ENCODE measurements at places on chromosomes 7 and 10.

DNA sequence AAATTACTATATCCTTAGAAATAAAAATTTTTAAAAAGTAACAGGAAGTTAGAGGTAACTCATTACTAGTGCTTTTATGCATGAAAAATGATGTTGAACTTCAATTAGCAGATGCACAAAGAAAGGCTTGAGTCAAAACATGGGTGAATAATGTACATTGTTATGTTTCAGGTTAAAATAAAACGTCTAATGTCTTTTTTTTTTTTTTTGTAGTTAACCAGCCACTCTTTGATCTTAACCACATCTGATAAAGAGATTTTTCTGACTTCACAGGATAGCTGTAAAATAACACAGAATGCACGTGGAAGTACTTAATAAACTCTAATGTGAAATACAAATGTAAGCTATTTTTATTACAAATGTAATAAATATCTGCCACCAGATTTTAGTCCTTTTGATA is 61.7 kb downstream of the GSAP start:
- no peak for DNase-seq

DNA sequence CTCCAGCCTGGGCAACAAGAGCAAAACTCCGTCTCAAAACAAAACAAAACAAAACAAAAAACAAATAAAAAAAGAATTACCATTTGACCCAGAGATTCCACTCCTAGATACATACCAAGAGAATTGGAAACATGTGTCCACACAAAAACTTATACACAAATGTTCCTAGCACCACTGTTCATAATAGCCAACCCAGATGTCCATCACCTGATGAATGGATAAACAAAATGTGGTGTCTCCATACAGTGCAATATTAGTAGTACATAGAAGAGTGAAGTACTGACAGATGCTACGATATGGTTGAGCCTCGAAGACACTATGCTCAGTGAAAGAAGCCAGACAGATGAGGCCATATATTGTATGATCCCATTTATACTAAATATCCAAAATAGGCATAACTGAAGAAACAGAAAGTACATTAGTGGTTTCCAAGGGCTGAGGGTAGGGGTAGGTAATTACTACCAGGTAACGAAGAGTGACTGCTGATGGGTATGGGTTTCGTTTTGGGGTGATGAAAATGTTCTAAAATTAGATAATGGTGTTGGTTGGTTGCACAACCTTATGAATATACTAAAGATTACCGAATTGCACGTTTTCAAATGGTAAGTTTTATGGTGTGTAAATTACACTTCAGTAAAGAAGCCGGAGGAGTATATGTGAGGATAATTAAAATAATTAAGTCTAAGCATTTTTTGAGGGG is 20.0 kb downstream of the MYO1G start:
- DNase-seq = no peak

DNA sequence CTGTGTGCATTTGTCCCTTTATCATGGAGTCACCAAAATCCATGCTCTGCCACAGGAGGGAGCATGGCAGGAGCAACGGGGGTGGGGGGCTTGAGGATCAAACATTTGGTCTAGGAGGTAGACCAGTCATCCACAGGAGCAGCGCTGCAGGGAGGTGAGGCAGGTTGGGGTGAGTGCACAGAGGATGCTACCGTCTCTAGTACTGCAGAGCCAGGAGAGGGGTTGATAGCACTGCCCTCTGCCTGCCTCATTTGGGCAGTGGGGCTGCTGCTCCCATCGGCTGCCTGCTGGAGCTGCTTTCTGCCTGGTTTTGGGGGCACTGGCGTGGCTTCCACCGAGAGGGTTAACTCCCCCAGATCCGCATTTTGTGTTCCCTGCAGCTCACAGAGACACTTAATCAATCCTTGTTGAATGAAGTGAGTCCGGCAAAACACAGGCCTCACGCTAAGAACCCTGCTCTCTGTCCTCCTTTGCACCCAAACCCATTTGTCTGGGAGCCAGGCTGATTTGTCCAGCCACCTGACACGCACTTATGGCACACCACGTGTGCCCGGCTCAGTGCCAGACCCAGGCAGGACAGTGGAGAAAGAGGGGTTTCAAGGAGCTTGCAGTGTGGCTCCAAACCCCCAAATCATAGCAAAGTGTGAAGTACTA is 527.1 kb upstream of the FOXK1 start:
- DNase-seq = no peak

DNA sequence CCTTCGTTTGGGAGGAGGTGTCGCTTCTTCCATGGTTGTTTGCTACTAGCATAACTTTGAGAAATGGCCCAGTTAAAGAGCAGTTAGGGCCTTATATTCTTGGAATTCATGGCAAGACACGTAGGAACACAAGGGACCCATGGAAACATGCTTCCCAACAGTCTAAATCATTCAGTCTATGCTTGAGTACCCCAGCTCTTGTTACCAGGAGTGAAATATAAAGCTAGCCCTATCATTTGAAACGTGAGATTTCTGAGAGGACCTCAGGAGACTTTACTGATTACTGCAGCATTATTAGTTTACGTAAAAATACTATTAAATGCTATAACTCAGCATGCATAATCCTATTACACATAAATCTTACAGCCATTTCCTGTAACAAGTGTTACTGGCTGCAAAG is 328.6 kb upstream of the CDC14C start:
- DNase-seq = no peak

GRCh38 chr7:79009647-79010046 is 443.8 kb downstream of the MAGI2 start:
- DNase-seq = no peak

DNA sequence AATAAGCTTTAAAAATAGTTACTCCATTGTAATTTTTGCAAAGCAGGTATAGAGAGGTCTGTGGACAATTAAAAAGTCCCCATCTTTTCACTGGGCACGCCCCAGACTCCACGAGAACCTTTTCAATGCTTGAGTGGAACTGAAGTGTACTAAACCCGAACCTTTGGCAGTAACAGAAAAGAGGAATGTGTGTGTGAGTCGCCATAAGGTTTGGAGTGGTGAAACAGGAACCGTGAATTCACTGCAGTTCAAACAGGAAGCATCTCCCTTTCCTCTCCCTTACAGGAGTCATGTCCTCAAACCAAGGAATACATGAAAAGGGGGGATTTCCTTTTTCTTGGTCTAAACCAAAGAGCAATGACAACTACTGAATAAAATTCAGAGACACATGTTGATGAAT is 23.2 kb downstream of the NDUFB2 start:
- no peak for DNase-seq

GRCh38 chr7:73717025-73717807 is 2.3 kb downstream of the STX1A start:
- DNase-seq = no peak

DNA sequence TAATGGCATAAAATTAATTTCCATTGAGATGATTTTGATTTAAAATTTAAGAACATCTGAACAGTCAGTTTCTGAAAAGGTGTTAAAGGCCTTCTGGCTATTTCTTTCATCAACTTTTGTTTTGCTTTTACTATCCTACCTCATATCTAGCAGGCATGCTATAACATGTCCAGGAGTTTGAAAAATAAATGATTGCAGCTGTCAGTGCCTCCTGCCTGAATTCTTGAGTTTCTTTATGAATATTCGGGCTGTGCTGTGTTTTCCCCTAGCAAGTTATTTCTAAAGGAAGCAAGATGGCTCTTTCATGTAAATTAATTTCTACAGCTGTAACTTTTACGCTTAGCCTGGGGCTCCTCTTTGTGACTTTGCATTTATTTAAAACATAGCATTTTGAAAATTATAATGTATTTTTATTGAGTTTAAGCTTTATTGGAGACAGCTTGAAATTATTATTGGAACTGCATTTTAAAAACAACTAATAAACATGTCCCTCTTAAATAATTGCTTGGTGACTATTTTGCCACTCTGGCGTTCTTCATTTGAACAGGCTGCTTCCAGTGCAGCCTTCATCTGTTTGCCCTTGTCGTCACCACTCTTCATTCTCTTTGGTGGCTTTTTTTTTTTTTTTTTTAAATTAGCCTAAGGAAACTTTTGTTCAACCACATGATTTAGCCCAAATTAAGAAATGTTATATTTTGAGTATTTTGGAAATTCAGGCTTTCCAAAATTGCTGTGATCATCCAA is 1083.4 kb upstream of the LRRN3 start:
- DNase-seq = no peak

- peak; percentile 25 for DNase-seq
Observed at GRCh38 chr7:97104719-97105238, 12.7 kb upstream of the SDHAF3 start.

DNA sequence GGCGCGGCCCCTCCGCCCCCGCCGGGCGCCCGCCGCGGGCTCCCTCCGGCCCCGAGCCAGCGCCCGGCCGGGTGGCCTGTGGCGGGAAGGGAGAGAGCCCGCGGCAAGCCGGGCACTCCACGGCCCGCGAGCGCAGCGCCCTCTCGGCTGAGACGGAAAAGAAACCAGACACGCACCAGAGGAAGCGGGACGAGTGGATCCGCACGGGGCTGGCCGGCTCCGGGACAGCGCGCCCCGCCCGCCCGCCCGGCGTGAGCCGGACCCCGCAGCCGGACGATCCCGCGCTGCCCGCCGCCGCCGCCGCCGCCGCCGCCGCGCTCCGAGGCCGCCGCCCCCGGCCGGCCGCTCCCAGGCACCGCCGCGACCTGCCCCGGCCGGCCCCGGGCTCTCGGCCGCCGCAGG is 300 bp downstream of the ARHGAP21 start:
- DNase-seq = no peak

- DNase-seq = no peak
Observed at GRCh38 chr10:44126291-44126717, 258.6 kb downstream of the CXCL12 start.

DNA sequence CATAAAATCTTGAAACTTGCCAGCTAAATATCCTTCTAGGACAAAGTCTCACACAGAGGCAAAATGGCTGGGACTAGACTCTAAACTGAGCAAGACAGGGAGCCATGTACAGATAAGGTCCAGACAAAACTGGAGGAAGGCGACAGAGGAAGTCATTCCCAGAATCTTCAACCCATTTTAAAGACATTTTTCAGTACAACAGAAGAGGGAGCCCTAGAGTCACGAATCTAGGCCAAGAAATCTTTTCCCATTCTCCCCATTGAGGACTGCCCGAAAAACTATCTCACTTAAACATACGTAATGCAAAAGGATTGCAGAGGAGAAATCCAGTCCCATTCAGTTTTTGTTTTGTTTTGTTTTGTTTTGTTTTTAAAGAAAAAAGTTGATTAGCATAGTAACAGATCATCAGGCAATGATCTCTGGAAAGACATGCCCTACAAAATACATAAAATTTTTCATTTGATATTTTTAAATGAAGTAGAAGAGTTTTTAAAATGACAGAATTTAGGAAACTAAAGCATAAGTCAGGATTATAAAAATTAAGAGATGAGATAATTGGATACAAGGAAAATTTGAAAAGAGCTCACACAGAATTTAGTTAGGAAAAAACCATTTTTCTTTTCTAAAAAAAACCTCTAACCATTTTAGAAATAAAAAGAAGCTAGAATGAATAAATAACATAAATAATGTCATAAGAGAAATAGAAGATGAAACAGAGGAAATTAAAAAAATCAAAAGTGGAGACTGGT is 16.9 kb upstream of the PRF1 start:
- no peak for DNase-seq

GRCh38 chr7:92403760-92404074 is 43.6 kb upstream of the GATAD1 start:
- no peak for DNase-seq

DNA sequence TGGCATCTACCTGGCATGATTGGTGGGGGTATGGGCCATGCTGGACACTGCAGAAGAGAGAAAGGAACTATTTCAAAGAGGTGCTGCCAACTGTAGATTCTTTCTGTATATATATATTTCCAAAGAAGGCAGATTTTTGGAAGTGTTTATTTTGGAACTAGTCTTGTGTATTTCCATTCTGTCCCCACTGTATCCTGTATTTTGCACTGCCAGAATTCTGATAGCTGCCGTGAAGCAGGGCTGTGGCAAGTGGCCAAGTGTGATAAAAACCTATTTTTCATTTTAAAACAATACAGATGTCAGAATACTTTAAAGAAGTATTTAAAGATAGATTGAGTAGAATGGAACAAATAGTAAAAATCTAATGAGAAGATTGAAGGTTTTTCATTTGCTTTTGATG is 17.1 kb downstream of the MCU start:
- DNase-seq = no peak

- no peak for DNase-seq
Observed at GRCh38 chr7:116075351-116076145, 45.0 kb upstream of the TFEC start.

DNA sequence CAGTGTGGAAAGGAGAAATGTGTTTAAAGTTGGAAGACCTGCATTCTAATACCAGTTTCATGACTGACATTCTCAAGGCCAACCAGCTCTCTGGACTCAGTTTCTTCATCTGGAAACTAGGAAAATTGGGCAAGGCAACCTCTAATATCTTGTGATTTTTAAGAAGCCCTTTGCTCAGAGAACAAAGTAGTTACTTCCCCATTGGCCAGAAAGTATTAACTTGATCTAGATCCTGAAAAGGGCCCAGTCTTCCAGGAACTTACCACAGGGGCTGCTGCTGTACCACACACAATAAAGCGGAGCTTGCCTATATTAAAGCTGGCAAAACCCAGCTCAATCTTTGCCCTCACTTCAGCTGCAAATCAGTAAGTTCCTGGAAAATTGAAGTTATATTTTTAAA is 155.6 kb upstream of the ADO start:
- no peak for DNase-seq

DNA sequence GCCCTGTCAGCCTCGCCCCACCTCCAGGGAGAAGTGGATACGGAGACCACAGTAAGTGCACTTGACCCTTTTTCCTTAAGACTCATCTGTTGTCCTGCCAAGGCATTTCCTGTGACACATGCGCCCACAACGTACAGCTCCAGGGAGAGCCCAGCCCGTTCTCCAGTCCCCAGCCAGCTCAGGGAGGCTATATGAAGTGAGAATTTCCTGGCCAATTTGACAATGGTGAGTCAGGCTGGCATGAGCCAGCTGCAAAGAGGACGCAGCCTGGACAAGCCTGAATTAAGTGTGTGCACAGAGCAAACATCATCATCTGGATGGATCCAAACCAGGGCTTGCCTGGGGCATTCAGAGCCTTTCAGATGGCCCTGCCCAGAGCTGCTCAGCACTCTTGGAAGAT is 244.8 kb downstream of the KCNMA1 start:
- no peak for DNase-seq

- DNase-seq = no peak
Observed at GRCh38 chr10:76055963-76056362, 624.5 kb downstream of the LRMDA start.

DNA sequence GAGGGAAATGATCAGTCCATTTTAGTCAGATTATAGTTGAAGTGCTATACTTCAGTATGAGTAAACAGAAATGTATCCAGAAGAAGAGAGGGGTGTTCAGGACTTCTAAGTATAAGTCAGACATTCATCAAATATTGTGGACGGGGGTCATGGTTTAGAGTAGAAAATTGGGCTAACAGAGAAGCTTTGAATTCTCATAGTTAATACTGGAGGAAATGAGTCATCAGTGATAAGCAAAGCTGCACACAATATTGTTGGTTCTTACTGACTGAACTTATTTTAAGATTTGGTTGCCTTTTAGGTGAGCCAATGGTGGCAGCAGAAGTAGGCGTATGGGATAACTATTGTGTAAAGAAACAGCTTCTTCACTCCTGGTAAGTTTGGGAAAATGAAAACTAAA is 1.7 kb upstream of the SUMF2 start:
- no peak for DNase-seq

GRCh38 chr7:22980422-22980821 is 33.5 kb downstream of the HYCC1 start:
- DNase-seq = no peak

- DNase-seq = no peak
Observed at GRCh38 chr10:97923057-97923456, 73.4 kb downstream of the GOLGA7B start.
